ENCODE measurements at places on chromosomes 6 and 20.

- DNase-seq: no peak
Observed at GRCh38 chr20:33345342-33345741, 56.0 kb downstream of the CDK5RAP1 start.

DNA sequence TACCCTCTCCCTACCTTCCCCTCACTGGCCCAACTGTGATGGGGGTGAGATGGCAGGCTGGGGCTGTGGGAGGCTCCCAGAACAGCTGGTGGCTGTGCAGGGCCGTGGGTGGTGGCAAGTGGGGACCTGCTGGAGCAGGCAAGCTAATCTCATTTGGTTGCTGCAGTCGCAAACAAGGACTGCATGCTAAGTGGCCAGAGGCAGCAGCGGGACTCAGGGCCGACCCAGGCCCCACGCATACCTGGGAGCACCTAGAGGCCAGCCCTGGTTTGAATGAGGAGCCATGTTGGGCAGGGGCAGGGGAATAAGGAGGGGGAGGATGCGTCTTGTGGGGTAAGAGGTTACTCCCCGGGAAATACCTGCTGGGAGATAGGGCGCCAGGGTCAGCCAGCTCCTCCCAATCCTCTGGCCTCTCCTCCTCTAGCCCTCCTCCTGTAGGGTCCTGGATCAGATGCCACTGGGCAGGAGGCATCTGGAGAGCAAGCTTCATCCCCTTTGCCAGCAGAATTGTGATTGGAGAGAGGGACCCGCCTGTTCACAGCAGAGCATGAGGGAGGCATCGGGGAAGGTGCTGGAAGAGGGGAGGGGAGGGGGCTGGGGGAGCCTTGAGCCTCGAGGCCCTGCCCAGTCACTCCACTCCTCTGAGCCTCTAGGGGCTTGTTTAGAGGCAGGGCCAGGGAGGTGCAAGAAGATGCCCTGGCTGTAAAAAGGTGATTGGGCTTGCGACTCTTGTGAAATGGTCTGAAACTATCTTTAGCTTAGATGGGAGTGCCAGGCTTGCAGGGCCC is 24.3 kb upstream of the CDH22 start:
- DNase-seq: no peak

GRCh38 chr6:149951096-149951495 is 9.3 kb downstream of the ULBP2 start:
- DNase-seq: no peak

DNA sequence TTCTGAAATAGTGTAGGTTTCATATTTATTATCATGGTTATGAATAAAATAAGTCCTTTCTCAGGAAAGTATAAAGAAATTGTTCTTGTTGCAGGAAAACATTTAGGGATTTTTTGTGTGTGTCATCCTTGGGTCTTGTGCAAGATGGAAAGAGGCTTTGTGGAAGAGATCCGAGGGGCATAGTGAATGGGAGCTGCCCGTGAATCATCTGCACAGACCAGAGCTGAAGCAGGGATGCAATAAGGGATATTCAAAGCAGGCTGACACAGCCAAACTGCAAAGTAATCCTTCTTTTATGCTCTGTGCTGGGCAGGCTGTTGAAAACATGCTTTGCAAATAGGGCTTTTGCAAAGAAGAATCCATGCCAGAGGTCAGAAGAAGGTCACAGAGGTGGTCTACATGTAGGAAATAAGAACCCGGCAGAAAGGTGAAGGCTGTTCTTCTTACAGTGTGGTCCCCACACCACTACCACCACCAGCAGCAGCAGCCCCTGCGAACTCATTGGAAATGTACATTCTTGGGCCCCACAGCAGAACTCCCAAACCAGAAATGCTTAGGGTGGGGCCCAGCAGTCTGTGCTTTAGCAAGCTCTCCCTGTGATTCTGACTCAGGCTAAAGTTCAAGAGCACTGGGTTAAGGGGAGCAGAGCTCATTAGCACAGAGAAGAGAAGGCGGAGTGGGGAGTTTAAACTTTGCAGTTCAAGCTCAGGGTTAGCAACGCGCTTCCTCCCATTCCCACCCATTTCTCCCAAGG is 237.6 kb downstream of the QKI start:
- no peak for DNase-seq

DNA sequence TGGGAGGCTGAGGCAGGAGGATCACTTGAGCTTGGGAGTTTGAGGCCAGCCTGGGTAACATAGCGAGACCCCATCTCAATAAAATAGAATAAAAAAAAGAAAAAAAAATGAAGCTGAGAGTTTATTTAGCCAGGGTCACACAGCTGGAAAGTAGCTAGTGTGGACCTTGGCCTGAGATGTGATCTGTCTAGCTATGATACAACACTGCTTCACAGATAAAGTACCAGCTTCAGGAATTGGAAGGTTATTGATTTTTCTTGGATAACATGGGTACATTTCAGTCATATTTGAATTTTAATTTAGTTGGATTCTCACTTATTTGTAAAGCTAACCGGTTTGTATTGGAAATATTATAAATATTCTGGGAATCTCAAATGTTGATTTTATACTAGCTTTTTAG is 5.1 kb downstream of the FARS2 start:
- no peak for DNase-seq

- DNase-seq: no peak
Observed at GRCh38 chr6:139547122-139547776, 172.8 kb upstream of the CITED2 start.

DNA sequence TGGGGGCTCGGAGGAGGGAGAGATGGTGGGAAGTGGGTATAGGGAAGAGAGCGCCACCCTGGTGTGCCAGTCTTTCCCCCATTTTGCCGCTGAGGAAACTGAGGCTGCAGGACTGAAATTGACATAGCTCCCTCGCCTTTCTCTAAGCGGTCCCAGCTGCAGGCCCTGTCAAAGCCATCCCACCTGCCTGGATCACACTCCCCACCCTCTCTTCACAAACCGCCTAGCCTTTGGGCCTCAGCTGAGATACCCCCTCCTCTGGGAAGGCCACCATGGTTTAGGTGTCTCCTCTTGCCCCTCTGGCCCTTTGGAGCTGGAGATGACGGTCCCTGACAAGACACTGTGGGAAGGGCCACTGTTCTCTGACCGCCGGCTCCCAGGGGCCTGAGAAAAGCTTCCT is 16.9 kb downstream of the SRC start:
- no peak for DNase-seq

DNA sequence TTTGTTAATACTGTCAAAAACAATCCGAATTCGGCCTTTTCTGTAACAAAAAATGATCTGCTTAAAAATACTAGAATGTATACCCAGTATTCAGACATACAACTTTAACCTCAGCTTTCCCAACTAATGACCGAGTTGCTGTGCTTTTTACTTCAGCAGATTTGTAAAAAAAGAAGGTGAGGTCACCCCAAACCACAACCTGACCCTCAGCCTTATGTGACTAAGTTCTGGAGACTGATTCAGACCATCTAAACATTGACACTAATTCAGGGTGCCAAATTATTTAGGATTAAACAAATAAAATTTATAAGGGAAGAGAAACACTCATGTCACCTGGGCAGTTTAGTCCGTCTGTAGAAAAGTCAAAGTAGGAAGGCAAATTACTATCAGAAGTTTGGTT is 7.7 kb downstream of the CCN6 start:
- no peak for DNase-seq

DNA sequence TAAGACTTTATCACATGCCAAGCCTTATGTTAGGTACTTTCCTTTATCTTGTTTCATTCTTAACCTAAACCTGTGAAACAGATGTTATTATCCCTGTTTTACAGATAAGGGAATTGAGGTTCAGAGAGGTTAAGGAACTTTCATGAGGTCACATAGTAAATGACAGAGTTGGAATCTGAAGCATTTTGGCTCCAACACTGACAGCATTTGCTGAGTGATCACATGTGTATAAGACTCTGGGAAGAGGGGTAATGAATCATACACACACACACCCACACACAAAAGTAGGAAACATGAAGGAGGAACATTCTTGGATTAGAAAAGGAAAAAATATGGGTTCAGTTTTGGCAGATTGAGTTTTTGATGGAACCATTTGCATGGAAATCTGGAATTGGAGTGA is 212.5 kb downstream of the GJA1 start:
- DNase-seq: no peak

DNA sequence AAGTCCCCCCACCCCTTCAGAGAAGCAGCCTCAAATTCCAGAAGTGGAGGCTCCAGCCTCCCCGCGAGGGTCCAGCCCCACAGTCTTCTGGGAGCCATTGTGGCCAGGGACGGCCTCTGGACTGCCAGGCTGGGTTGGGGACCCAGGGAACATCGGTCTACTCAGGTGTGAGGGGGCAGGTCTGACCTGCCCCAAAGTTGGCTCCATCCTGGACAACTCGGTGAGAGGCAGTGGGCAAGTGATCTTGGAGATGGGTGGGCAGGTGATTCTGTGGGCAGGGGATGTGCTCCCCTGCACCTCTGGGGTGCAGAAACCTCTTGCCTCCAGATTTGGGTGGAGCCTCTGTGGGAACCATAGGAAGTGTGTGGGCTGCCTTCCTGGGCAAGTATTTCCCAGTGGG is 12.2 kb upstream of the SLC22A7 start:
- no peak for DNase-seq

DNA sequence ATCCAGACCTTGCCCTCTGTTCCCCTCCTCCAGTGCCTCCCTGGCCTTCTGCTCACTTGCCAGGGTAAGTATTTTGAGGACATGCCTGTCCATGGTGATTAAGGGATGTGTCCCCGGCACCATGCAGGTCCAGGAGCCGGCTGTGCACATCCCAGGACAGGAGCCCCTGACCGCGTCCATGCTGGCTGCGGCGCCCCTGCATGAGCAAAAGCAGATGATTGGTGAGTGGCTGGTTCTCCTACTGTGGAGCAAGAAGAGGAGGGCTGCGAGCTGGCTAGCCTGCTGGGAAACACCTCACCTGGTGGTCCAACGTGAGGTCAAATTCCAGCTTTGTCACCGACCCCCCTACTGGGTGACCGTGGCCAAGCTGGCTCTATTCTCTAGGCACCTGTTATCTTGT is 23.7 kb downstream of the TOMM34 start:
- DNase-seq: no peak

DNA sequence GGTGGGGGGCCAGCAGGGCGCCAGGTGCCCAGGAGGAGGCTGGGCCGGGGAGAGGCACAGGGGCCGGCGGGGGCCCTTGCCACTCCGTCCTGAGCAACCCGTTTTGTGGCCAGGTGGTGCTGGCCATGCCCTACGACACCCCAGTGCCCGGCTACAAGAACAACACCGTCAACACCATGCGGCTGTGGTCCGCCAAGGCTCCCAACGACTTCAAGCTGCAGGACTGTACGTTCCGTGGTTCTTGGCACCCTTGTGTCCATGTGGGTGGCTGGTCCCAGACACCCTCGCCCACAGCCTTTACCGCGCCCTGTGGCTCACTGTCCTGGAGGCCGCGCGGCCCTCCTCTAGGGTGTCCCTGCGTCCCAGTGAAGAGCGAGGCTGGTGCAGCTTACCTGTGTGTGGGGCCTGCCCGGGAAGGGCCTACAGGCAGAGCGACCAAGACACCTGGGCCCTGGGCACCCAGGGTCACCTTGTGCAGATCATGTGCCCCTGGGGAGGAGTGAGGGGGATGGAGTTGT is 28.7 kb downstream of the PYGB start:
- DNase-seq: peak; percentile 3

DNA sequence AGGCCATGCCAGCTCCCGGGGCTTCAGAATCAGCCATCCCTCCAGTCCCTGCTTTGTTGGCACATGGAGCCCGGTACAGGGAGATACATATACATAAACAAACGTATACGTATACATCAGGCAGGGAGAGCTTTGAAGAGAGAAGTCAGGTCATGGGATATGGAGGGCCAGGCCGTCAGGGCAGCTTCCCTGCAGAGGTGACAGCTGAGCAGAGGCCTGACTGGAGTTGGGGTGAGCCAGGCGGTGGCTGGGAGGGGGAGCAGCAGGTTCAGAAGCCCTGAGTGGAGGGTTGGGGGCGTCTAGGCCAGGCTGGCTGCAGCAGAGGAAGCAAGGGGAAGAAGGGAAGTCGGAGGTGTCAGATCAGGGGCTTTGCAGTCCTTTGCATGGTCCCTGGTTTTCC is 61.7 kb downstream of the STK35 start:
- no peak for DNase-seq

- DNase-seq: no peak
Observed at GRCh38 chr6:74409447-74409846, 713.4 kb downstream of the CD109 start.

DNA sequence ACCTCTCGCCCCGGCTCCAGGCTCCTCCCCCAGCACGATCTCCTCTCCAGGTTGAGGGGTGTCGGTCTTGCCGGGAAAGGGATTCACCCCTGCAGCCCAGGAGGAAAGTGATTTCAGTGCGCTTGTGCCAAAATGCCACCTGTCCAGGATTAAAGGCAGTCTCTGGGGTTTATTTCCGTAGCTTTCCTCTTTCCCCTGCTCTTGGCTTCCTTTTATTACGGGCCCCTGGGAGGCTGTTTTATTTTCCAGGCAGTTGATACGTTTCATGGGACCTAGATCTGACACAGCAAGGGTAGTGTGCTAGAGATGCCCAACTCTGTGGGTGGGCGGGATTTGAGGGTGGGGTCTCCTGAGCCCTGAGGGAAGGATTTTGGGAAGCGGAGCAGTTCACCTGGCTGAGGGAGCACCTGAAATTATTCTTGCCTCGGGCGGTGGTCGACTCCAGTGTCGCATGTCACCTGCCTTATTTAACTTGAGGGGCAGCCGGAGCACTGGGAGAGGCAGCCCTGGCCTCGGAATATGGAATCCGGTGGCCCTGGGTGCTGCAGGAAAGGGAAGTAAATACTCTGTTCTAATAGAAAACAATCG is 9.5 kb upstream of the NKX2-2 start:
- no peak for DNase-seq

DNA sequence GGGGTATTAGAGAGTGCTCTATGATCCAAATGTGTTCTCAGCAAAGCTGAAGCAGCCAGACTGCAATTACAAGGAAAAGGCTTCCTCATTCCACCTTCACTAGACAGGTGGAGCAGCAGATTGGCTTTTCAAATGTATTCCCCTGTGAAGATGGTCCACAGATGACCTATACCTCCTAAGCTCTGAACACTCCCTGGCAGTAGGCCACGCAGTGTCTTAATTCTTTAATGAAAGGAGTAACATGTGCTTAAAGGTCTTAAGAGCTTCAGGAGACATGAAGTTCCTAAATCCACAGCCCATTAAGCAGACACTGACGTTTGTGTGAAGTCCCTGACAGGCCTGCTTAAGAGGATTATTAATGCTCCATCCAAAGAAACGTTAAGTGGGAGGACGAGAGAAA is 138.9 kb upstream of the NUP153 start:
- DNase-seq: no peak

- DNase-seq: no peak
Observed at GRCh38 chr6:151026041-151026663, 160.7 kb downstream of the MTHFD1L start.
